Forelimb muscle (tissue), 1 donor: ENCODE measurements at places on chromosomes 2 and 18.

DNA sequence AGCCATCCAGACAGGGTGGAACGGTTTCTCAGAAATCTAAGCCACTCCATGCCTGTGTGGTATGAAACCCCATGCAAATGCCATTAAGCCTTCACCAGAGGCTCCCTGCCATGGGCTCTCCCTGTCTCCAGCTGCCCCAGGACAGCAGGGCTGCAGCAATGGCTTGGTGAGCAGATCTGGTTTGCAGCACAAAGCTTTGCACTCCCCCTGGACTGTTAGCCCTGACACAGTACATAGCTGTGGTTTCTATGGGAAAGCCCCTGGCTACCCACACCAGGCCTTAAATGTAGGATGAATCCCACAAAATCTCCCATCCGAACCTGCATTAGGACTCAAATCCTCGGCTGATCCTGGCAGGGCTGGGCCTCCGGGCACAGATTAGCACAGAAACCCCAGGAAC, 291.6 kb downstream of the TNS1 start:
- DNase-seq: no peak

DNA sequence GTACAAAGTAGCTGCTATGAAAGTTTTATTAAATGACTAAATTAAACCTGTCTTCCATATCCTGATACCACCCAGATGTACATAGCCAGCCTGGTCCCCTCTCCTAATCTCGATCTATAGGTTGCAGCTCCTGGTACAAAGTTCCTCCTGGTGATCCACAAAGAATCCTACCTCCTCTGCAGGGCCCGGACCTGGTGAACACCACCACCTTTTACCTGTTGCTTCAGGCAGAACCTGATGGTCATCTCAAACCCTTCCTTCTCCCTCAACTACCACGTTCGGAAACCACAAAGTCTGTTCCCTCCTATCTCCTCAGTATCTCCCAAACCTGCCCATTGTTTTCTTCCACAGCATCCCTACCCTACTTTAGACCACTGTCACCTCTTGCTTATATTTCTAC, 15.5 kb downstream of the FOXI3 start:
- DNase-seq: no peak

- no peak for DNase-seq
These were observed 108.7 kb downstream of the ZBTB7C start for GRCh38 chr18:48300463-48300961.

- DNase-seq: no peak
These were observed 980 bp upstream of the PDE6D start for GRCh38 chr2:231781798-231782726.

GRCh38 chr2:10009271-10009810, 34.0 kb upstream of the KLF11 start:
- no peak for DNase-seq

DNA sequence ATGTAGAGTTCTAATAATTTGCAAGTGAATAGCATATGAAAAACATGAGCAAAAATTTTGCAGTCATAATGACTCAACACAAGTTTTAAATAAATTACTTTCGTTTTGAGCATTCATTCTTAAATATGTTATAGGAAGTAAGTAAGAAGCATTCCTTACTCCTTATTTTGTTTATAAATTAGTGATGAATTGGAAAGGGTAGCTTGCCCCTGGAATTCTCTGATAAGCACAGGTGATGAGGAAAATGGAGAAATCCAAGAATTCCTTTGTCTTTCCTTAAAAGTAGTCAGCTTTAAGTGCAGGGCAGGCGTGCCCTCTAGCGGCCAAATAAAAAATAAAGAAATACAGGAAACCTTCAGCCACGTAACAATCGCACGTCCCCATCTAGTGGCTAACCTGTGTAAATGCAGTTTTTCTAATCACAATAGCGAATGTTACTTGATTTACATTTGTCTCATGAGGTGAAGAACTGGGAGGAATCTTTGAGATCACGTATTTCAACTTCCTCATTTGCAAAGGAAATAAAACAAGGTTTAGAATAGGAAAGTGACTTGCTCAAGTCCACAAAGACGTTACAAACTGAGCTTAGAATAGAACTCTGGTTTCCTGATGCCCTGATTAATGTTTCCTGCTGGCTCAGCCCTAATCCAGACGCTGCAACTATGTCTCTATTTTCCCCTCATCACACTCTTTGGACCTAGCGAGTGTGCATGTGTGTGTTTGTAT, 47.2 kb upstream of the ZNG1B start:
- DNase-seq: peak; percentile 72

- DNase-seq: no peak
These were observed 28.5 kb downstream of the DCDC2C start for GRCh38 chr2:3731829-3732228.

DNA sequence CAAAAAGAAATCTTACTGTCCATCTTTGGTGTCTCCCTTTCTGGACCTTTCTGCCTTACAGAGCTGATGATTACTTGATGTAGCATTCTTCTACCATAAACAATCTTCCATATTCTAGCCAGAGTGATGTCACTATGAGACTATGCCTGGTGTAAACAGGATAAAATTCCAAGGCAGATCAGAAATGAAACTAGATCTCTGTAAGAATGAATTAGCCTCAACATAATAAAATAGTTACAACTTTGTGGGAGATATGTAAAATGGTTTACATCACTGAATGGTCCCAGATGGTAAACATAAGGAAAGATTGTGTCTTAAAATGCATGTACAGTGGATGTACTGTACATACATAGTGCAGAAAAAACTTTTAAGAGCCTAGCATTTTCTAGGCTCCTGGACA, 112.3 kb upstream of the ZNF521 start:
- no peak for DNase-seq

DNA sequence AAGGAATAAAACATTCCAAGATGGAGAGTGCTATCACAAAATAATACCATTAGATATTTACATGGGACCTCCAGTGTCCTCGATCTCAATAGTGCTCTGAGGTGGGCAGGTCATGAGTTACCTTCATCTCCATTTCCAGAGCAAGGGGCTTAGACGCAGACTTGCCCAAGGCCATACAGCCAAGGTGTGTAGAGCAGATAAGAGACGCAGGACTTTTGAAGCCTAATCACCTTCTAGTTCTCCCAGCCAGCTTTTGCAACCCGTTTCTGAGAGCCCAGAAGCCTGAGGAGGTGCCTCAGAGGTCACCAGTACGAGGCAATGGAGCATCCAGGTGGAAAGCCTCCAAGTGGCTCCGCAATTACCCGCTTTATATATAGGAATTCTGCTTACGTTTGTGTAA, 294.7 kb downstream of the LNPK start:
- no peak for DNase-seq
